ENCODE measurements at places on chromosomes 16 and 17. TPM values are rescaled to one million over a fixed set of nuclear protein-coding genes. Genes with fewer than 3 reads are reported as not detected.

Gene TAOK2
- total RNA-seq, result 34.0 TPM

Gene GTF3C1
- total RNA-seq, result 72.5 TPM

Gene SLC26A11
- total RNA-seq, result 15.9 TPM

Gene OR1F1
- total RNA-seq, result 0.29 TPM

Gene LHX1
- total RNA-seq, result 2.2 TPM

Gene GPRC5C
- 85.4 TPM for total RNA-seq

Gene ST3GAL2
- total RNA-seq, result 25.0 TPM

Gene TMEM114
- total RNA-seq, result not detected

Gene FN3K
- 7.9 TPM for total RNA-seq

Gene TPSB2
- not detected for total RNA-seq

Gene ZNF750
- not detected for total RNA-seq

Gene USB1
- 95.9 TPM for total RNA-seq

All from A549 treated with CORT108297 at 1 μM for 4 hours (cell line).